Stimulated activated CD8-positive, alpha-beta memory T cell treated with anti-CD3 and anti-CD28 coated beads, Interleukin-4, amount 100 ng/mL, for 4 hours (primary cell): ENCODE measurements at places on chromosomes 6 and 20.

DNA sequence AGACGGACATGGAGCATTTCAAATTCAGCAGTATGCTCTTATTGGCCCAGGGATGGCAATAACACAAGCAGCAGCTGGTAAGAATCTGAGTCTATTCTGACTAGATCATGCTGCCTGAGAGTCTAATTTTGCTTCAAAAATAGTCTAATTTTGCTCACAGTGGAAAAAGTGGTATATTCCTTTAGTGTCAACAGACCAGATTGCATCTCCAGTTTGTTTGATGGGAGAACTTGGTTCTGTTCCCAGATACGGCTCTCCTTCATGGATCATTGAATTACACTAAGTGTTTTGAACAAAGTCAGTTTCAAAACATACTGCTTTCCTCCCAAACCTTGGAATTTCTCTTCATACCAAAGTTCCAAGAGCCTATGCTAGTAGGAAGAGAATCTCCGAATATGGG lies 586.1 kb downstream of the RNF144B start:
- no peak for DNase-seq

GRCh38 chr6:104563306-104563705 lies 296.4 kb downstream of the HACE1 start:
- no peak for DNase-seq

DNA sequence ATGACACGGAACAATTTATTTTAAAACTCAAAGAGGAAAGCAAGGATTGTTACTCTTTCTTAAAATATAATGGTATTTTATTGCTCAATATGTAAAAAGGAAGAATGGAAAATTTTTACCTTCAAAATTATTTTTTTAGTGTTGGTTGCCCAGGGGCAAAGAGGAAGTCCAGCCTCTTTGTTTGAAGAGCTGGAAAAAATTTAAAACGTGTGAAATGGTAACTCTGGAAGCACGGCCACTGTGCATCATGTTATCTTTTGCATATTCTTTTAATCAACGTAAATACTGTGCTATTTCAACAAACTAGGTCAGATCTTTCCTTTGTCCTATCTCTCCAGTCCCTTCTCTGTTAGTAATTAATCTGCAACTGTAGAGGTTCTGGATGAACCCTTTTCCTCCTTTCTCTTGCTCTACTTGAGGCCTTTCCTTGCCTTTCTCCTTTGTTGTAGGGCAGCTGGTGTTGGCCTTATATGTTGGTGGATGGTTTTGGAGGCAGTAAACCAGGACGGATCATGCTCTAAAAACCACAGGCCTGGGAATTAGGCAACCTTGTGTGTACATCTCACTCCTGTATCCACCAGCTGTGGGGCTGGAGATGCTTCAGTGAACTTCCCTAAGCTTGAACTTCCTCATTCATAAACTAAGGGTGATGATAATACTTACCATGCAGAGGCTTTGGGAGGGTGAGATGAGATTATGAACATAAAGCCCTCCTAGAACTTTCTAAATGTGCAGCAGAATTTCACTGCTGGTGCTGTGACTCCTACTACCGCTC lies 143.3 kb downstream of the PRL start:
- DNase-seq: no peak

- DNase-seq: no peak
Observed at GRCh38 chr20:46997187-46997586, 102.5 kb downstream of the EYA2 start.

GRCh38 chr6:33008944-33009861 lies at the start of gene HLA-DOA:
Gene HLA-DOA (minus strand): TSS chr6:33009591.
- DNase-seq: no peak

GRCh38 chr20:18224968-18225568 lies 63.3 kb upstream of the ZNF133 start:
- no peak for DNase-seq

- DNase-seq: no peak
Observed at GRCh38 chr20:25297141-25297905, 49.4 kb downstream of the PYGB start.

- DNase-seq: peak; percentile 6
Observed at GRCh38 chr6:4134841-4135664, at the start of gene ECI2. Gene ECI2 (minus strand): TSS chr6:4135575. CDS start chr6:4135560, 15 bp downstream.

- no peak for DNase-seq
Observed at GRCh38 chr6:109478841-109479624, 4.0 kb downstream of the ZBTB24 start.

- DNase-seq: no peak
Observed at GRCh38 chr20:36447101-36447500, 94.2 kb upstream of the MYL9 start.

DNA sequence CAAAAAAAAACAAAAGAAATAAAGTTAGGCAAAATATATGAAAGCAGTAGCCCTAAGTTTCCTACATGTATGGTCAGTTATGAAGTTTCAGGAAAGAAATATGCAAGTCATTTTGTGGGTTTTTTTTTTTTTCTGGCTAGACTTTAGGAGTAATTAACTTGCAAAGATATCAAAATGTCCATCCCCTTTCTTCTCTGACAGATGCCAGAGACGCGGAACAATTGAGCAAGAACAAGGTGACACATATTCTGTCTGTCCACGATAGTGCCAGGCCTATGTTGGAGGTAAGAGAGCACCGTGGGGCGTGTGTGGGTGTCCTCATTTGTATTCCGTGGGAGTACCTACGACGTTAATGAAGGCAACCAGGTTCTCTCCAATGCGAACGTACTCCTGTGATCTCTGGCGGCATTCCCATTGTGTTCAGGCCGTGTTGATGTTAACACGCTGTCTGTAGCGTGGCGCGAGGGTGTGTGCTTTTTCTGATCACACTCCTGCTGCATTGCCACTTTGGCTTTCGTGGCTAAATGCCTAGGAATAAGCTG lies 19.5 kb downstream of the DUSP22 start:
- no peak for DNase-seq

- no peak for DNase-seq
Observed at GRCh38 chr6:56772737-56773184, 130.1 kb upstream of the DST start.

GRCh38 chr6:123925842-123926399 lies 122.3 kb downstream of the NKAIN2 start:
- no peak for DNase-seq

GRCh38 chr20:12695937-12696336 lies 312.8 kb upstream of the SPTLC3 start:
- DNase-seq: no peak

GRCh38 chr20:41905199-41905598 lies 287.0 kb upstream of the CHD6 start:
- no peak for DNase-seq

- DNase-seq: no peak
Observed at GRCh38 chr6:3529232-3529631, 72.4 kb upstream of the SLC22A23 start.

GRCh38 chr20:4873396-4873795 lies 127.9 kb downstream of the SLC23A2 start:
- DNase-seq: no peak

- DNase-seq: no peak
Observed at GRCh38 chr20:61608275-61609085, 356.4 kb downstream of the CDH4 start.

- no peak for DNase-seq
Observed at GRCh38 chr6:26215585-26216358, 128.5 kb downstream of the HFE start.

GRCh38 chr20:25230166-25230831 lies 17.6 kb upstream of the PYGB start:
- no peak for DNase-seq

DNA sequence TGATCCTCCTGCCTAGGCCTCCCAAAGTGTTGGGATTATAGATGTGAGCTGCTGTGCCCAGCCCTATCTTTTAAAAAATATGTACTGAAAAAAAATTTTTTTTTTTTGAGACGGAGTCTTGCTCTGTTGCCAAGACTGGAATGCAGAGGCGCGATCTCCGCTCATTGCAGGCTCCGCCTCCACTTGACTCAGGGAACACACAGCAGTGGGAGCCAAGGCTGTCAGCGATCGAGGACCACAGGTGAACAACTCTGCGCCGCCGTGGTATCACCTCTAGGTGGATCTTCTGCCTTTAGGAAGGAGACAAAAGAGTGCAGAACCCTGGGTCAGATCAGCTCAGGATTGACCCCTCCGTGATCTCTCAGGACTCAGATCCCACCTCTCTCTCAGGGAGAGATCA lies 13.7 kb downstream of the RAET1E start:
- no peak for DNase-seq

- no peak for DNase-seq
Observed at GRCh38 chr6:163460307-163460782, 45.8 kb downstream of the QKI start.

DNA sequence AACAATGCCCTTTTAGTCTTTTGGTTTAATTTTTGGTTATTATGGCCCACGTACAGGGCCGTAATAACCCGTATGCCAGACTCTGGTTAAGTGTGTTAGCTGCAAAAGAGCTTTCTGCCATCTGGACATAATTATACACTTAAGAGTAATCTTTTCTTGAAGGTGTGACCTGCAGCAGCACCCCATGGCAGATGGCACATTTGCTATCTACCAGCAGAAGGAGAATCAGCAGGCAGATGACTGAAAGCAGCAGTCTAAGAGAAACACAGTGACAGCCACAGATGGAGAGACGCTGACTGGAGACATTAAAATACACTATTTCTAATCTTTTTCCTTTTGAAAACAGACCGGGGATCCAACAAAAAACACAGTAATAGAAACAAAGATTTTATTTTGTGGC lies 18.7 kb downstream of the ASF1A start:
- DNase-seq: no peak

DNA sequence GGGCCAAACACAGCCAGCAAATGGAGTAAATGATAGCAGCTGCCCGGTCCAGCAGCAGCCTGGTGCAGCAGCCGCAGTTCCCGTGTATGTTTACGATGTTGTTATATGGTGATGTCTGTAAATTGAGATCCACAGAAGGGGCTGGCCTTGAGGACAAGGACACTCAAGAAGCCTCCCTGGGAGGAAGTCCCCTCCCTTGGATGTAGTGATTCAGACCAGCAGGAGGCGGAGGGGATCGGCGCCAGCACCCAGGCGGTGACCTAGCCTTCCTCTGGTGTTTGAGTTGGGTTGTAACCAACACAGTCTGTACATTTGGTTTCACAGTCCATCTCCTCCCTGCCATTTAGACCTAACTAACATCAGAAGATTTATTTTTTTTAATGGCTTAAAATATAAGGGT lies 187.8 kb downstream of the SYNDIG1 start:
- DNase-seq: no peak

DNA sequence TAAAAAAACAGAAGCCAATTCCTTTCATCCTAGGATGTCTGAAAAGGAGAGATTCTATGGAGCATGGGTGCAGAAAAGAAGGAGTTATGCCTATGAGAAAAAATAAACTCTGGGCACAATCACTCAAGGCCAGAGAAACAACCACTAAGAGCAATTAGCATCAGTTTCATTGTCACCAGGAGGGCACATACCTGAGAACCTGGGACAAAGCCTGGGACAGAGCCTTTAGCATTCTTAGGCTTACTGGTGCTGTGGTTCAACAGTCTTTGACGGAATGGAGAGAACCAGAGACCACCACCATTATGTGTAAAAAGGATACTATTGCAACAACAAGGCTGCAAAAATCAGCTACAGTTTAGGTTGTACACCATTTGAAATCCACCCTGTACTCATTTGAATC lies 29.4 kb upstream of the BCKDHB start:
- DNase-seq: no peak

GRCh38 chr6:89298680-89299465 lies 16.2 kb downstream of the GABRR2 start:
- DNase-seq: no peak

- no peak for DNase-seq
Observed at GRCh38 chr6:110688661-110689268, 126.5 kb downstream of the CDK19 start.

GRCh38 chr6:30326526-30327231 lies at the start of gene TRIM39:
Gene TRIM39 (plus strand): TSS chr6:30326927. CDS start chr6:30329318, 2,391 bp downstream.
- DNase-seq: peak; percentile 76

DNA sequence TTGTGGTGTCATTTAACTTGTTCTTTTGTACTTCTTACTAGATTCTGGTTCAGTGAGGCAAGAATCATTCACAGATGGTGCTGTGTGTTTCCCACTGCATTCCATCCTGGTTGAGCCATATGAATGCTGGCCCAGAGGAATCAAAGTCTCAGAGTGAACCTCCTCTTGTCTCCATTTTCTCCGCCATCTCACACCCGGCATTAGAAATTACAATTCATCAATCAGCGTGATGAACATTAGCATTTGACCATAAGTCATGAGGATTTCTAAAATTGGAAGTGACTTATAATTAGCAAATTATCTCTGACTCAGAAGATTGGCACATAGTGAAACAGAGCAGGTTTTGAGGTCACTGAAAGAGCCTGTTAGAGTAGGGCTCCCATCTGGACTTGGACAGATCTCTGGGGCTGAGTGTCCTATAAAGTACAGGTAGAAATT lies 25.2 kb downstream of the TNFAIP3 start:
- DNase-seq: no peak

DNA sequence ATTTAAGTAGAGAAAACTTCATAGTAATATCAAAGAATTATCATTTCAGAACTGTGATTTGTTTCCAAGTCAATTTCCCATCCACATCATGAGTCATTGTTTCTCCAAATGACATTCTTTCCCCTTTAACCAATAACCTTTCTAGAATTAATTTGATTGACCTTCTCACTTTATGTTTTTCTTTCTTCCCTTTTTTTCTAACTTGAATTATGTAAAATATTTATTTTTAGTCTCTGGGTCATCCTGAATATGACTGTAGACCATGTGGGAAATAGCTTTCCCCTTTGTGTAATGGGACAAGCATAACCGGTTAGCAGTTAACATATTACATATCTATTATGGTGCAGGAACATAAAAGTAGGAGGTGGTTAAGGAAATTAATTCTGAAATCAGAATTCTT lies 291.1 kb downstream of the GJA1 start:
- no peak for DNase-seq

DNA sequence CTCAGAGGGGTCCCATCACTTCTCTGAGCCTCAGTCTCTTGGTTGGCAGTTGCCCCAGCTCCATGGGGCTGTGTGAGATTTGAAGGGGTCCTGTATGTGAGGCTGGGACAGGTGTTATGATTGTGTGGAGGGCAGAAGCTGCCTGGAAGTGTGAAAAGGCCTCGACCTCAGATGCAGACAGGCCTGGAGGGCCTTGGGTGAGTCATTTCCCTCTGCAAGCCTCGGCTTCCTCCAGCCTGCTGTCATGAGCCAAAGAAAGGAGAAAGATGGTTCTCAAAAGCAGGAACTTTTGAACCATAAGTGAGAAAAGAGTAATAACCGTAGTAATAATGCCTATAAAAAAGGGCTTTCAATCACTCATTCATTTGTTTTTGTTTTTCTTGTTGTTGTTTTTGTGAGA lies 37.5 kb downstream of the SNAI1 start:
- DNase-seq: no peak

- no peak for DNase-seq
Observed at GRCh38 chr6:136890986-136891385, 31.1 kb upstream of the SLC35D3 start.

DNA sequence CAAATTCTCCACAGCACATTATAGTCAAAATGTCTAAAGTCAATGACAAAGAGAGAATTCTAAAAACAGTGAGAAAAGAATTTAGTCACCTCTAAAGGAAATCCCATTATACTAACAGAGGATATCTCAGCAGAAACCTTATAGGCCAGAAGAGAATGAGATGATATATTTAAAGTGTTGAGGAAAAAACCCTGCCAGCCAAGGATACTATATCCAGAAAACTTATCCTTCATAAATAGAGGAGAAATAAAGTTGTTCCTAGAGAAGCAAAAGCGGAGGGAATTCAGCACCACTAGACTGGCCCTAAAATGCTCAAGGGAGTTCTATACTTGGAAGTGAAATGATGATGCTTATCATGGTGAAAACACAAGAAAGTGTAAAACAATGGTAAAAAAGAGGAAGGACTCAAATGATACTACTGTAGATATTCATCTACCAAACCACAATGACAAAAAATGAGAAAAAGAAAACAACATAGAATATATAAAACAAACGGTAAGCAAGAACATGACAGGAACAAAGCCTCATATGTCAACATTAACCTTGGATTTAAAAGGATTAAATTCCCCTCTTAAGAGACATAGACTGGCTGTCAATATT lies 16.7 kb downstream of the GPRC6A start:
- DNase-seq: no peak
